ENCODE measurements at places on chromosomes 12 and 14.

- no peak for DNase-seq
Measured at GRCh38 chr12:49976557-49976956, 3.8 kb downstream of the AQP6 start.

GRCh38 chr14:92729634-92730358 lies 18.6 kb downstream of the LGMN start:
- no peak for DNase-seq

- DNase-seq: no peak
Measured at GRCh38 chr14:35134329-35135123, 12.2 kb downstream of the PRORP start.

- no peak for DNase-seq
Measured at GRCh38 chr12:62113366-62114011, 146.7 kb upstream of the USP15 start.

GRCh38 chr12:6847676-6848075 lies 3.4 kb downstream of the CDCA3 start:
- DNase-seq: no peak

GRCh38 chr14:105848570-105848969 lies 322.2 kb downstream of the TMEM121 start:
- DNase-seq: no peak

DNA sequence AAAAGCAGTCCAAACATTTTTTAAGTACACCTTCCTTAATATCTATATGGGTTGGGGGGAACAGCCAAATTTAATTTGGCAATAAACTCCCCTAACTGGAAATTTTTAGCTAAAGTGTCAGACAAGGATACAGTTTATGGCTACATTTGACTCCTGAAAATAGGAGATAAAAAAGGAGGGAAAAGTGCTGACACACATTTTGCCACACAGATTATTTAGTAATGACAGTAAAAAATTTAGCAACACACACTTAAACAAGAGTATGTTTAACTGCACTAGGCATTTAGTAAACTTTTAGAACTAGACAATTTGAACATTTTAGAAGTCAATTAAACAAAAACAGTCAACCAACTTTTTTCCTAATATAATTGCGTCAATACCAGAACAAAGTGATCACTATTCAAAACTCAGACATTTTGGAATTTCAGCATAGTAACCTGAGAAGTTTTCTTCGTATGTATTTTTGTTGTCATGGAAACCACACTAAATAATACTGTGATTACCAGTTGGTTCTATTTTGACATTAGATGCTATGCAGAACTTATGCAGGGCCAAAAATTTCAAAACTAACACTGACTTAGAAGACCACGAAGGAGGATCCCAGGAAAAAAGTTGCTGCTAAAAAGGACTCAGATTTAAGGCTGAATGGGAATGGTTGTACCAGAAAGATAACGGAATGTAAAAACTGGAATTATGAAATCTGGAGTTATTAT lies 13.4 kb downstream of the GMFB start:
- no peak for DNase-seq

DNA sequence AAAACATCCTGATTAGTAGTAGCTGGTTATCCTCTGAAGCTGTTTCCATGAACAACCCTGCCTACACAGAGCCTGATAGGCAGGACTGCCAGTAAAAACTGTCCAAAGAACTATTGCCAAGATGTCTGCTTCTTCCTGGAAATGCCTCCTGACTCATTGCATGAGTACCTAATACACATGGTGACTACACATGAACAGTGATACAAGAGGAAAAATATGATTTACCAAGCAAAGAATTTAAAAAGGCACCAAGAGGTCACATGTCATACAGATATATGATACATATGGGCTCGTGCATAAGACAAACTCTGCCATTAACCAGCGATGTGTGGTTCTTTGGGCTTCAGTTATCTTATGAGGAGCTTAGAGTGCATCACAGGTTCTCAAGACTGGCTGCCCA lies 552.3 kb downstream of the SLC16A7 start:
- DNase-seq: no peak

DNA sequence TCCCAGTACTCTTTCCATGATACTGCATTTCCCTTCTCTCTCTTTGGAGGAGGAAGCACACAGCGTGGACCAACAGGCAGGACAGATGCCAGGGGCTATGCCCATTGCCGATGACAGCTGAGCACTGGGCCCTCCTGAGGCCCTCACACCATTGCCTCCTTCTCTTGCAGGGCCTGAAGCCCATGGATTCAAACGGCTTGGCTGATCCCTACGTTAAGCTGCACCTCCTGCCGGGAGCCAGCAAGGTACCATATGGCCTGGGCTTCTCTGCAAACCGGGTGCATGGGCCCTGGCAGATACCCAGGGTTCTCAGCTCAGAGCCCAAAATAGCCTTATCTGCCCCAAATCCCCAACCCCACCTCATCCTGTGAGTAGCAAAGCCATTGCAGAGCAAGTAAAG lies 25.2 kb upstream of the OAS1 start:
- no peak for DNase-seq

GRCh38 chr14:23209651-23210423 lies 26.4 kb upstream of the SLC7A8 start:
- DNase-seq: no peak

- DNase-seq: no peak
Measured at GRCh38 chr12:108910336-108910735, 30.4 kb downstream of the DAO start.

DNA sequence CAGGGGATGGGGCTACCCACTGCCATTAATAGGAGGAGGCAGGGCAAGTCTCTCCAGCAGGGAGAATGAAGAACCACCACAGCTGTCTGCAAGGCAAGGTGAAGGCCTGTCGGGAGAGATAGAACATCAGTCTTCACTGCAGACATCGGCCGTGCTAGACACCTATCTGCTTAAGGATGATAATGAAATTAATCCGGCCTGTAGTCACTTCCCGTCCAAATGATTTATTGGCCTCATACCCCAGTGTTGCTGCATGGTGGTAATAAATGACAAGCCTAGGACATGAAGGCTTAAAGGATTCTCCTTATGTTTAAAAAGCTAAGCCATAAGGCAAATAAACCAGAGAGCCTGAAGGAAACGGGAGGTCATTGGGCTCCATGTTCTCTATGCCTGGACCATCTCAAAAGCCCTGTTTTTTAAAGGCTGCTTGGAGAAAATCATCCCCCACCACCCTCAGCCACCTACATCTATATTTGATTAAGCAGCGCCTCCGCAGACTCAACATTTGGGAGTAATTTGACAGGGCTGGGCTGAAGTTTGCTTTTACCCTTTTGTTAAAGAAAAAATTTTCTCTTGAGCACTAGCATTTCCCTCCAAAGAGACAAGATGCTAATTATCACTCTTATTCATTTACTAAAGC lies 137.7 kb downstream of the PLXNC1 start:
- DNase-seq: no peak

GRCh38 chr14:73612339-73613045 lies at the start of gene ACOT6:
Gene ACOT6 (plus strand): TSS chr14:73612517. CDS start chr14:73612572, 55 bp downstream.
- peak; percentile 84 for DNase-seq

GRCh38 chr14:93980456-93981201 lies 4.3 kb upstream of the ASB2 start:
- no peak for DNase-seq

DNA sequence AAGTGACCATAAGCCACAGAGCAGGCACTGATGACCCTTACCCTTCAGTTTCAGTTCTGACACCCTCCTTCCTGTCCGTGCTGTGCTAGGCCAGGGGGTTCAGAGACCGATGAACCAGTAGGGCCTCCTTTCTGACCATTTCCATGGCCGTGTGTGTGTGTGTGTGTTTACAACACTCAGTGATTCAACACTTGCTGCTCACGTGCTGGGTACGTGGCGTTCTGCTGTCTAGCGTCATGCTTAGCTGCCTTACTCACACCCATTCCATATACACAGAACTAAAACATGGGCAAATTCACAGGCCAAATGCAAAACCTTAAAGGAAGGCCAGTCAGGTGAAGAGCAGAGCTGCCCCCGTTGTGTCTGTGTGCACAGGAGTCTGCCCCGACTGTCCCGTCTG lies 67.5 kb downstream of the DNAH10 start:
- DNase-seq: no peak

DNA sequence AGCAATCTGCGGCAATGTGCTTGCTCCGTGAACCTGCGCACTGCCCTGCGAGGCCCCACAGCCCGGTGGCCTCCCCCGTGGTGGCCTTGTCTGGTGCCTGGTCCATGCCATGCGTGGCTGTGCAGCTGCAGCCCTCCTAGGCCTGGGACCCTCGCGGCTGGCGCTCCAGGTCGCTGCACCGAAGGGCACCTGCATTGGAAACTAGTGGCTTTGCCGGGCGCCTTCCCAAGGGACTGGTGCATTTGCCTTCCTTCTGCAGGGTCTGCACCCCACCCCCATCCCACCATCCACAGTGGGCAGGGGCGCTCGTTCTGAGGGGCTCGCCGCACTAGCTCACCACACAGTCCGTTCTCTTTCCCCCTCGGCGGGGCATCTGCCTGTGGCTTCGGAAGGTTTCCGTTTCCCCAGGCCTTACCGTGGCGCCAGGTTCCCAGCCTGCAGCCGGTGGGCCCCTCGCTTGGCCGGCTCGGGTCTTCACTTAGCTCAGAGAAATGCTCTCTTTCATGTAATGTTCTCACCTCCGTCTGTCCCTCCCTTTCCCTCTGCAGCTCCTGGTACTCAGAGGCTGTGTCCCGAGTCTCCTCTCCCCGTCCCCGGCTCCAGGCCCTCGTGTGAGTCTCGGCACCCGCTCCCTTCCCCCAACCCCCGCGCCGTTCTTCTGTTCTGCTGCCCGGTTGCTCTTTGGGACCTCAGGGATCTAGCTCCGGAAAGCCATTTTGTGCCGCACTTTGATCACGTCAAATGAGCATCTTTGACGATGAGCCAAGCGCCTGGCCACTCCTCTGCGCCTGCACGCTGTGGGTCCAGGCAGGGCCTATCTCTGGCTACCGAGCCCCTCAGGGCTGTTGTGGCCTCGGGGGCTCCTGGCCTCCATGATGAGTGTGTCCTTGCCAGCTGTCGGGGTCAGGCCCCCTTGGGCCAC lies 31.9 kb downstream of the JAG2 start:
- DNase-seq: peak; percentile 72

DNA sequence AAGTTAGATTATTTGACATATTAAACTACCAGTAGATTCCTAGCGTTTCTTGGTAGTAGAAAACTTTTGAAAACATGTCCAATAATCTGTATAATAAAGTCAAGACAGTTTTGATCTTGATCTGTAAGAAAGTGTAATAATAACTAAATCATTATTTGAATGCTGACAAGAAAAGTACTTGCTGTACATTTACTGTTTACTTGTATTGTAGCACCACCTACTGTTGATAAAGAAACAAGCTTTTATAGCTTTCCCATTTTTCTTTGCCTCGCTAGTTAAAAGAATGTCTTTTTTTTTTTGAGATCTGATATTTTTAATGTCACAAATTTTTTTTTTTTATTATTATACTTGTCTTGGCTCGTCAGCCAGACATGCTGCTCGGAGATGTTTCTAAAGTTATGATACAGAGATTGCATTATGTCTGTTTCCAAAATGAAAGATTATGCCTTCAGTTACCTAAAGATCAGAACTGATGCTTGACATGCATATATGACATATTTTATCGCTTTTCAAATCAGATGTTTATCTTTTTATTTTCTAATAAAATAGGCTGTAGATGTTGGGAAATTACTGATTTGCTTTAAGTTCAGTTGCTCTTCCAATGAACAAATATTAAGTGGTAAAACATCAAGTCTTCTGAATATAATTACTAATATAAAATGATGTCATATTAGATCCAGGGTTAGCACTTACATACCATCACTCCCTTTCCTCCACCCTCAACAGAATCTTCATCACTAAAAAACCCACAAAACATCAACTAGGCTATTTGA lies 140.5 kb downstream of the AKAP6 start:
- DNase-seq: no peak

GRCh38 chr12:108394196-108394595 lies 55.1 kb upstream of the CMKLR1 start:
- no peak for DNase-seq

DNA sequence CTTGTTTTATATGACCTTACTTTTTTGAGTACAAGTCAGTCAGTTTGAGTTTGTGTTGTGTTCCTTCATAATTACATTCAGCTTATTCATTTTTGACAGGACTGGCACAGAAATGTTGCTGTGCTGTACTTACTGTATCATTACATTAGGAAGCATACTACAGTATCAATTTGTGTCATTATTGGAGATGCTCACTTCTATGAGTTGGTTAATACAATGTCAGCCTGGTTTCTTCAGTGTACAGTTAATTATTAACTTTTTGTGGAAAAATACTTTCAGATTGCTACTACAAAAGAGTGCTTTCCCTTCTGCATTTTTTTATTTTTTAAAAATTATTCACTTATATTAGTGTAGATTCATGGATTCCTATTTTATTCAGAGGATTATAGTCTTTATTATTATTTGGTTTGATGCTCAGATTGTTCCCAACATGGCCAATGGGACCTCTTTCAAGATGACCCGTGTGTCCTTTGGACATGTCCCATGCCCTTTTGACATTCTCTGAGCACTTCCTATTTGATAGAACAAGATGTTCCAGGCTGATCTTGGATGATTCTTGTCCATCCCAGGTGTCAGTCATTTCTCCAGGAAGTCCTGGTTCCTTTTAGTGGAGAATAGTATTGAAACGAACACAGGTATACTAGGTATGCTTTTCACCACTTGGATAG lies 66.6 kb downstream of the MON2 start:
- DNase-seq: no peak

- no peak for DNase-seq
Measured at GRCh38 chr12:22935501-22935900, 310.5 kb downstream of the ETNK1 start.

DNA sequence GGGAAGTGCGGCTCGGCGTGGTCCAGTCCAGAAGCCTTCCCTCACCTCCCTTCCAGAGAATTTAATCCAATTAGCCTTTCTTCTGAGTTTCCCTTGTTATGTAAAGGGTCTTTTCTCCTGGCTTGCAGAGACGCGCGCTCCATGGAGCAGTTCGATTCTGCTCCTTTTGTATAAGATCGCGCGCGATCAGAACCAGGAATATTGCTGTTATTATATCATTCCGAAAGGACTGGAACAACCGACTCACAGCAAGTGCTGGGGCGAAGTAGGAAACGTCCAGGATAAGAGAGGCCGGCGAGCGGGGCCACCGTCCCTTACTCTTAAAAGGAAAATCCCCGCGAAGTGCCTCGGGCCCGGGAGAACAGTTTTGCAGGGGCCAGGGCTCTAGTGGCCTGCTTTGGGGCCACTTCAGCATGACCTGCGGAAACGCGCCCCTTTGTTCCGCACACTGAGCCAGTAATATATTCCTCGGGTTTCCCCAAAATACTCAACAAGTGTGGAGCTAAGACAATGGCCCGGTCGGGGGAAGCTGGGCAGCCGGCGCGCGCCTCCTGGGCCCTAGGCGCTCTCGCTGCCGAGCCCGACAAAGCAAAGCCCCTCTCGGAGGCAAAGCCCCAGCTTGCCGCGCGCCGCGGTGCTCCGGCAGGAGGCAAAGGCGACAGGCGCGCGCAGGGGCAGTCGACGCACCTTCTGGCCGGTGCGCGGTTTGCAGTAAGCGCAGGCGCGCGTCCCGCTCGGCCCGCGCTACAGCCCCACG lies 2.9 kb downstream of the RFX4 start:
- DNase-seq: no peak

- no peak for DNase-seq
Measured at GRCh38 chr12:104570174-104570907, 113.6 kb downstream of the CHST11 start.

- no peak for DNase-seq
Measured at GRCh38 chr12:116620124-116620491, 60.9 kb downstream of the MAP1LC3B2 start.

- no peak for DNase-seq
Measured at GRCh38 chr14:22296722-22297121, 292.3 kb downstream of the DAD1 start.

- no peak for DNase-seq
Measured at GRCh38 chr14:105180592-105181548, at the start of gene NUDT14. Gene NUDT14 (minus strand): TSS chr14:105181312. CDS start chr14:105181209, 103 bp downstream.
